ENCODE measurements at places on chromosomes 1 and 21.

DNA sequence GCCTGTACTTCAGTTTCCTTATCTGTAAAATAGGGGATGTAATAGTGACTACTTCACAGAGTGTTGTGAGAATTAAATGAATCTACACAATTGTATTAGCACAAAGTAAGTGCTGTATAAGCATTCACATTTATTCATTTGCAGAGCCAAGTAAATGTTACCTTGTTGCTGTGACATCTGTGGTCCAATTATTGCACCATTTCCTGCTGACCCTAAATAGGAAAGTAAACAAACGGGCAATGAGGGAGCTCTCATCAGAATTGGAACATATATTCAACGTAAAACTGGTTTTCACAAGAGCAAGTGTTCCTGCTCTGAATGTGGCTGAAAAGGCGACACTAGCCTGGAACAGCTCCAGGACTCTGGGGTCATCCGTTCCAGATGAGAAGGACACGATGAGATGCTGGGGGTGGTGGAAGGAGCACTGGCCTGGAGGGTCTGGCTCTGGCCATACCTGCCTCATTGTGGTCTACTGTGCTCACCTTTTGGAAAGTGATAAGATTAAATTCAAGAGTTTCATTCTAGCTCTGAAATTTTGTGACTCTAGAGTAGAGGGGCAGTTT lies 34.5 kb downstream of the PROX1 start:
- DNase-seq: no peak
- peaks cover 28% of the 10 kb centered on the region for H3K4me1 ChIP-seq
- no peak overlapping the region for H3K4me3 ChIP-seq
- peaks cover 1% of the 10 kb centered on the region for H3K36me3 ChIP-seq

DNA sequence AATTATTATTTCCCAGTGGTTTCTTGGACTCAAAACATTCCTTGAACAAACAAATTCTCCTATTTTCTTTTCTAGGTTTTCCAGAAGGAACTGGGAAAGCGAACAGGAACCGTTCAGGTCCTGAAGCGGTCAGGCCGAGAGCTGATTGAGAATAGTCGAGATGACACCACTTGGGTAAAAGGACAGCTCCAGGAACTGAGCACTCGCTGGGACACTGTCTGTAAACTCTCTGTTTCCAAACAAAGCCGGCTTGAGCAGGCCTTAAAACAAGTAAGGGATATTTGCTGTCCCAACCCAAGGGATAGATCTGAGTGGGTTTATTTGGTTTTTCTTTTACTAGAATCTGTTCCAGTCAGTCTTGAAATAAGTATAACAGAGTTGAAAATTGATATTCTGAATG lies 39.4 kb upstream of the BMP8A start:
- no peak for DNase-seq
- H3K4me1 ChIP-seq: no peaks in the 10 kb centered on the region
- no peak overlapping the region for H3K27ac ChIP-seq
- no peak overlapping the region for H3K4me3 ChIP-seq
- H3K36me3 ChIP-seq: peaks cover 7% of the 10 kb centered on the region

- no peaks in the 10 kb centered on the region for H3K36me3 ChIP-seq
- peak overlapping the region; percentile 22 for H3K4me3 ChIP-seq
- H3K27ac ChIP-seq: no peak overlapping the region
- peaks cover 9% of the 10 kb centered on the region for H3K4me1 ChIP-seq
These were observed 41.0 kb upstream of the SCAF4 start for GRCh38 chr21:31772674-31773555.

DNA sequence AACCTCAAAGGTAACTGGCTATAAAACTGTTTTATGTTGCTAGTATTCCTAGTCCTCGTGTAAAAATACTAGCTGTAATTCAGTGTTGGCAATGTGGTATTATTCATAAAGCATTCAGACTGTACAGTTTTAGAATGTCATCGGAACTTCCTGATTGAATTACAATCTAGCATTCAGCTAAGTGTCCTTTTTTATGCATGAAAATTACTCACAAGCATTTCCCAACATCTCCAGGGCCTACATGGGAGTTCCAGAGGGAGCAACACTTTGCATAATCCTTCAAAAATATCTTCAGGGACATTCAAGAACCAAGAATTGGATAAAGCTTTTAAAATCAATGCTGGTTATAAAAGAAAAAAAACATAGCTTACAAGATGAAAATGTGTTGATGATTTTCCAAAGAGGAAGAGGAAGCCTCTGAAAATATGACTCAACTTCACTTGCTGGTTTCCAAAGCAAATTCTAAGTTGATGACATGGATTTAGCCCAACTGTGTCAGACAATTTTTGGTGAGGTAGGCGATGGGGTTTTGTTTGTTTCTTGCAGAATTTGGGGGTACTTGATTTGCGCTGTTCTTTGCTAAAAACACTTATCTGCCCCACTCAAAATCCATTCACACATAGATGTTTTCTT lies 137.8 kb downstream of the SLC44A5 start:
- no peak overlapping the region for H3K27ac ChIP-seq
- H3K4me3 ChIP-seq: no peak overlapping the region
- no peaks in the 10 kb centered on the region for H3K36me3 ChIP-seq
- no peaks in the 10 kb centered on the region for H3K27me3 ChIP-seq

GRCh38 chr1:245716561-245716960 lies 561.8 kb downstream of the KIF26B start:
- no peaks in the 10 kb centered on the region for H3K27me3 ChIP-seq
- H3K4me1 ChIP-seq: no peaks in the 10 kb centered on the region
- no peak for DNase-seq
- no peaks in the 10 kb centered on the region for H3K36me3 ChIP-seq
- no peak overlapping the region for H3K4me3 ChIP-seq
- no peak overlapping the region for H3K27ac ChIP-seq

DNA sequence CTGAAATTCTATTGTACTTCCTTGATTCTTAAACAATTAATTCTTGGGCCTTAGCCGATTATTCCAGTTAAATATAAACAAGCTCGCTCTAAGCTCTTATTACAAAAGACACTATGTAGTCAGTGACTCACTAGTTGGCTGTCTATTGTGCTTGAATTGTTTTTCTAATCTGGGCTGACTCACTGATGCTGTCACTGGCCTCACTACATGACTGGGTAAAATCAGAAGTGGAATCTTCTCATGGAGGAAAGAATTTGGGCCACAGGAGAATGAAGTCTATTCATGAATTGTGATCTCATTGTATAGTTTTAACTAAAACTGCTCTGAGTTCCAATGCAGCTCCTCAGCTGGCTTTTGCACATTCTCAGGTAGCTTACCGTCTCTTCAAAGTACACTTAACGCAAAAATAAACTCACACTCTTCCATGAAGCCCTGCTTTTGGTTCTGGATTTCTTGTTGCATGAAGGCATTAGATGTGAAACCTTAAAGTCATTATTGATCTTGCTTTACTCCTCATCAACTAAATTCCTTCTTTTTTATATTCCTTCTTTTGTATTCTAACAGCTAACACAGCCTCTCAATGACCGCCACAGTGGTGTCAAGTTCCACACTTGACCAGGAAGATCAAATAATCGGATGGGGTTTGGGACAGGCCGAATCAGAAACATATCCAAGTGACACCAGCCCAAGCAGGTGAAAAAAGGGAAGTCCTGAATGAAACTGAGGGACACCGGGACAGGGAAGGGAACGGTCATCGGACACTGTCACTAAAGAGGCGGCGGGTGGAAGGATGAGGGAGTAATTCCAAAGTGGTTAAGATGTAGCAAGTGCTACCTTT lies 80.9 kb upstream of the LBR start:
- peaks cover 2% of the 10 kb centered on the region for H3K4me1 ChIP-seq
- no peak overlapping the region for H3K27ac ChIP-seq
- no peak for DNase-seq
- no peaks in the 10 kb centered on the region for H3K27me3 ChIP-seq

- DNase-seq: no peak
- H3K27ac ChIP-seq: no peak overlapping the region
- no peaks in the 10 kb centered on the region for H3K4me1 ChIP-seq
- no peaks in the 10 kb centered on the region for H3K27me3 ChIP-seq
These were observed 801.1 kb upstream of the CXADR start for GRCh38 chr21:16711757-16712156.

DNA sequence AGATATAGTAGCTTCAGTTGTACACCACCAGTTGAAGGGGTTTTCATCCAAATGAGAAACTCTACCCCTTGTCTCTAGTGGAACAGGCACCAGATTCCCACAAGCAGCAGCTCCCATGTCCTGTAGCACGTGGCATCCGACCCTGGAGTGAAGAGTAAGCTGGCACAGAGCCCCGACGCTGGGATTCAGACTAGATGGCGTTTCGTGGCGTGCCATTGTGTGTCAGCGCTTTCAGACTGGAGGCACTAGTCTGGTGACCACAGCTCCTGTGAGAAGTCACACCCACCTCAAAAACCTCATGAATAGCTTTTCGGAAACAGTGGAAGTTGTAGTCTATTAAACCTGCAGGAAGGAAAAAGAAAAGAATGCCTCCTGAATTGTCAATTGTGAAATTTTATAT lies 20.2 kb downstream of the RRAGC start:
- no peak overlapping the region for H3K27ac ChIP-seq
- no peaks in the 10 kb centered on the region for H3K27me3 ChIP-seq
- H3K4me3 ChIP-seq: no peak overlapping the region
- peaks cover 5% of the 10 kb centered on the region for H3K36me3 ChIP-seq

- H3K27me3 ChIP-seq: no peaks in the 10 kb centered on the region
- H3K27ac ChIP-seq: peak overlapping the region; percentile 28
- DNase-seq: no peak
- H3K4me1 ChIP-seq: peaks cover 7% of the 10 kb centered on the region
- H3K36me3 ChIP-seq: no peaks in the 10 kb centered on the region
These were observed 369 bp upstream of the ZYG11B start for GRCh38 chr1:52725903-52726264.

GRCh38 chr1:209400351-209401220 lies 182.9 kb upstream of the CAMK1G start:
- H3K27ac ChIP-seq: no peak overlapping the region
- H3K4me3 ChIP-seq: no peak overlapping the region
- H3K36me3 ChIP-seq: no peaks in the 10 kb centered on the region

DNA sequence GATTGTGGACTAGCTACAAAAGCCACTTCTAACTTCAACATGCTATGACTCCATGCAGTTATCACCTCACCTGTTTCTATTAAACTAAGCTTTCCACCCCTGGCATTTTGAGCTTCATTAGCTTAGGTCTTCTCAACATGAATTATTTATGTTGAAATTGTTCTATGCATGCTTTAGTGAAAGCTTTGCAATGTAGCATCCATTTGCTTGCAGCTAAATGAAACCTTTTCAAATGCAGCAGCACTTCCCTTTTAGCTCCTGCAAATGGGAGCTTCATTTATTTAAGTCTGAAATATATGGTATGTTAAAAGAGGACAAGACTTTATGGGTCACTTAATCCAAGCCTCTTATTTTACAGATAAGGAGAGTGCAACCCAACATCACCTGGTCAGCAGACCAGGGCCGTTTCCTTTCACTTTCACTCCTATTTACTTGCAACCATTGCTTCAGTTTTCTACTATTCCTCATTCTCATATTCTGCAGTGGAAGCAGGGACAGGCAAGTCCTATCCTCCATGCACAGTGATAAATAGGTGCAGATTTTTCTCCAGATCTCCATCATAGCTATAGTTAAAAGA lies 56.4 kb upstream of the SAMSN1 start:
- H3K4me1 ChIP-seq: no peaks in the 10 kb centered on the region
- no peaks in the 10 kb centered on the region for H3K36me3 ChIP-seq
- no peak for DNase-seq

GRCh38 chr1:235863699-235864093 lies 3.0 kb downstream of the LYST start:
- H3K4me1 ChIP-seq: peaks cover 14% of the 10 kb centered on the region
- no peak for DNase-seq
- H3K27me3 ChIP-seq: peaks cover 4% of the 10 kb centered on the region
- no peak overlapping the region for H3K27ac ChIP-seq

DNA sequence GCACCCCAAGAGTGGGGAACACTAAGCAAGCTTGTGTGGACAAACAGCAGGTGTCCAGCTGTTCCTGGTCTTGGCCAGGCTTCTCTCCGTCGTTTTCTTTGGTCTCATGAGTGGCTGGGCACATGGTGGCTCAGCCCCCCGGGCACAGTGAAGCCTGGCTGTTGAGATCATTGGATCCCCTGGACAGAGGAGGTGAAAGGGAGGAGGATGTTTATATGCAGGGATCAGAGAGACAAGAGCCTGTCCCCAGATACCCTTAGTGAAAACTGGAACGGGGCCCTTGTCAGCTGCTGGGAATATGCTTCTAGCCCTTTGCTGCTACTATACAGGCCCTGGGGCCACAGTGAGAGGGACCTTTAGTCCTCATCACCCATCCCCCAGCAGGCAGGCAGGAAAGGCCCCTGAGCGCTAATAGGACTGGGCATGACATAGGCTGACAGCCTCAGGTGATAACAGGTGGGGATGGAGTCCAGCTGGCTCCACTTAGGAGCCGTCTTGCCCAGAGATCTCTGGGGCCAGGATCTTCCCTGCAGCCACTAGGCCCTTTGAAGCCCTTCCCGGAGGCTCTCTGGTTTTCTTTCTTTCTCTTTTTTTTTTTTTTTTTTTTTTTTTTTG lies 16.4 kb downstream of the EPHA8 start:
- peaks cover 14% of the 10 kb centered on the region for H3K27me3 ChIP-seq
- H3K4me3 ChIP-seq: no peak overlapping the region
- no peak for DNase-seq
- no peaks in the 10 kb centered on the region for H3K36me3 ChIP-seq

DNA sequence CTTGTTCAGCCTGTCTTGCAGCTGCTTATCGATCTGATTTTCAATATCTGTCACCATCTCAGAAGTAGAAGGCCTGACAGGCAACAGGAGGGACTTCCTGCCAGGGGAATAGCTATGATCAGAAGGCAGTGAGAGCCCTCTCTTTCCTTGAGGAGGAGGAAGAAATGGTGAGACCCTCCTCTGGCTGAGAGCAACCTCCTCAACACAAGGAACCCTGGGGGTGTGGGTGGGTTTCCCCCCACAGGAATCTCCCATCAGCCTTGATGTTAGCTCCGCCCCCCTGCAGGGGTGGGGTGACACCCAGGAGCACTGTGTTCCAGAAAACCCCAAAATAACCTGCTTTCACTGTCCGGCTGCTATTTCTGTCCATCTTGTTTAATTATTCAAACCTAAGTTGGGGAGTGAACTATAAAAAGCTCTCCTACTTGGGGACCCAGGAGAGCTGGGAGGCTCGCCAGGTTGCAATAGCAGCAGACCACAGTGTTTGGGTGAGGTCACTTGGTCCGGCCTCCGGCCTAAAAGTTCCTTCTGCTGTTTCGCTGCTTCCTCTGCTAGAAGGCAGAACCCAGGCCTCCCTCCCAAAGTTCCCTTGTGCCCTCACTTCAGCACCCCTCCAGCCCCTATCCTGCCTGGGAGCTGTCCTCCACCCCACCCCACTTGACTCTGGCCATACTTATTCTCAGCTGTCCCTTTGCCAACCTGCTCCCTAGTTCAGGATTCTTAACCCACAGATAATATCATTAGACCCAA lies 7.8 kb upstream of the MEF2D start:
- no peak overlapping the region for H3K27ac ChIP-seq
- H3K4me1 ChIP-seq: peaks cover 33% of the 10 kb centered on the region
- peaks cover 23% of the 10 kb centered on the region for H3K27me3 ChIP-seq
- H3K36me3 ChIP-seq: no peaks in the 10 kb centered on the region
- DNase-seq: no peak
- H3K4me3 ChIP-seq: no peak overlapping the region

Data from glutamatergic neuron (in vitro differentiated cells).